Muscle of back (tissue), 13 donors: ENCODE measurements at places on chromosomes 12 and 14. TPM values are rescaled to one million over a fixed set of nuclear protein-coding genes. Genes with fewer than 3 reads are reported as not detected.

DNA sequence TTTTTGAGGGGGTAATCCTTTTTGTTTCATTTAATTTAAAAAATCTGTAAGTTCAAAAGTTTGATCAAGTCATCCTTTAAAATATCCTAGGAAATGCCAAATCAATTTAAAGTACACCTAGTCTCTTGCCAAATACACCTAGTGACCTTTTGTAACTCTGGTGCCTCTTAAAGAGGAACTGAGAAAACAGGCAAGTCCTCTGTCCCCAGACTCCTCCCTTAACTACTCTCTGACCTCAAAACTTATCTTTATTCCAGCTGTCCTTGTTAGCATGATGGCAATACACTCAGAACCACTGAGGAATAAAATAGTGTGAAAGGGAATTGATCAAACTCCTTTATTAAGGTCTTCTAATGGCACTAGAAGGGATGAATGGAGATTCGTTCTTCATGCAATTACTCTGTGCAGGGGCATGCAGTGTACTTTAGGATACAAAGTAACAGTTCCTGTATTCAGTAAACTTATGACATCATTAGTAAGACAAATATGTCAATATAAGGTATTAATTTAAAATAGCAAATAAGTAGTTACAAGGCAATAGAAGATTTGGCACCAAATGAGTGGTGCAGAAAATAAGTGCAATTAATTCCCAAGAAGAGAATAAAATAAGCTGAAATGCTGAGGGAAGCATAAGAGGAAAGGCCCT lies 3.3 kb downstream of the FAR2 start:
- DNase-seq, result no peak

- DNase-seq, result no peak
Measured at GRCh38 chr14:37438444-37438843, 156.6 kb downstream of the FOXA1 start.

Gene PTPN21
- polyA plus RNA-seq, result 53.0 TPM

GRCh38 chr14:99955826-99956455 lies 109.3 kb upstream of the EVL start:
- DNase-seq, result no peak

GRCh38 chr14:81565441-81566290 lies 32.0 kb upstream of the SEL1L start:
- DNase-seq, result peak; percentile 24

DNA sequence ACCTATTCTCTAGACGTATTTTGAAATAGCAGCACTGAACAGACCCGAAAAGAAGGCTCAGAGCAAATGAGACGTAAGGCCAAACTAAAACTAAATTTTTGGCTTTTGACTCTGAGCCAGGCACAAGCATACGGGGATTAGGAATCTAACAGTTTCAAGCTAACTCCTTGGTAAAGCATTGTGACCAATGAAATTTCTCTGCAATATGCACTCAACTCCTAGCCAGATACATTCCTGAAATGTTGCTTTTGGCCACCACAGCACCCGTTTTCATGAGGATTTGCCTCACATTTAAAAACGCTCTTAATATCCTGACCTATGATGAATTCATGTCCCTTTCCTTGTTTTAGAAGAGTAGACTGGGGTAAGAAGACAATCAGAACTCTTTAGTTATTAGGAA lies 53.1 kb upstream of the NPFF start:
- peak; percentile 64 for DNase-seq

Gene ACRBP
- 2.1 TPM for polyA plus RNA-seq

Gene PLA2G1B
- not detected for polyA plus RNA-seq

- no peak for DNase-seq
Measured at GRCh38 chr14:36442824-36443241, 77.2 kb downstream of the NKX2-1 start.

DNA sequence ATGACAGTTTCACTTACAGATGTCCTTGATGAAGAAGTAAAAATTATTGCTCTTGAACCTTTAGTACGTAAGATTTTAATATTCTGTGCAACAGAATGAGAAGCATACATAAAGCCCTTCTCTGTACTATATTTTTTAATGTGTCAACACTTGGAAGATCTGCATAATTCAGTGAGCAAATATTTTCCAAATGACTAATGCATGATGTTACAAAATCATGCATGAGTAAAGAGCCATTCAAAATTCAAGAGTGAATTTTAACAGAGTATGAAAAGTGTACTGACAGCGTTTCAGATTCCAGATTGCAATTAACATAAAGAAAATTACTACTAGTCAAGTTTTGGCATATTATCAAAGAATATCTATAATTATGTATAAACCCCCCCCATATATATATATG lies 101.4 kb upstream of the BBS10 start:
- no peak for DNase-seq

Gene CBLN3
- 2.5 TPM for polyA plus RNA-seq

DNA sequence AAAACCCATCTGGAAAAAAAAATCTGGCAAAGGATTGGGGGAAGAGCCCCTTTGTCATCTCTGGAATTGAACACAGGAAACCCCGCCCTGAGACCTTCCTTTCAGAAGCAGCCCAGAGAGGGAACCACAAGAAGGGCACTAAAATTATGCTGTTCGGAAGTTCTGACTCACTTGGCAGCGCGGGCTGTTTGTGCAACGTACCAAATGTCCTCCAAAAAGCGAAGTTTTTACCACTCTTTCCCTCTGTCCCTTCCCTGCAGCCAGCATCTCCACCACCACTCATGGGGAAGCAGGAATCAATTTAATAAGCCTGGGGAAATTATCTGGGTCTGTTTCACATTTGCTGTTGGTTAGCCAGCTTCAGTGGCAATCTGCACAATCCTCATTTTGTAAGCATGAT lies 3.2 kb upstream of the SYNE3 start:
- no peak for DNase-seq

Gene NT5DC3
- 7.9 TPM for polyA plus RNA-seq

Gene SIX1
- polyA plus RNA-seq, result 56.3 TPM

DNA sequence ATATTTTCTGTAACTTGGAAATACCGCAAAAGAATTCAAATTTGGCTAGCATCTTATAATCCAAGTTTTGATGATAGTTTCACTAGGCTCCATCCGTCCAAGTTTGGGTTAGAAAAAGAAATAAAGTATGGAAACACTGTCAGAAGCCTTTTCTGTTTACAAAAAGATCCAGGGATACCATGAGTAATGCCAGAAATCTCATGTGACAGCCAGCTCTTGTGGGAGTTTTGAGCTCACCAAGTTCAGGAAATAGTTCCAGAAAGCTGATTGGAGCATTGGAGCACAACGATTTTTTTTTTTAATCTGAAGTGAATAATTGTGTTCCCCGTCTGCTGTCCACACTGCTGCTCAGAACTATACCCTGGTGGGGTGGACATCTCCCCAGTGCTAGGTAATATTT lies 229.7 kb upstream of the NPAS3 start:
- DNase-seq, result peak; percentile 97
